Putamen (tissue), 1 donor: ENCODE measurements at places on chromosomes 5 and 9.

- DNase-seq: no peak
These were observed 1013.1 kb downstream of the NR2F1-AS1 start for GRCh38 chr5:92567831-92568450.

DNA sequence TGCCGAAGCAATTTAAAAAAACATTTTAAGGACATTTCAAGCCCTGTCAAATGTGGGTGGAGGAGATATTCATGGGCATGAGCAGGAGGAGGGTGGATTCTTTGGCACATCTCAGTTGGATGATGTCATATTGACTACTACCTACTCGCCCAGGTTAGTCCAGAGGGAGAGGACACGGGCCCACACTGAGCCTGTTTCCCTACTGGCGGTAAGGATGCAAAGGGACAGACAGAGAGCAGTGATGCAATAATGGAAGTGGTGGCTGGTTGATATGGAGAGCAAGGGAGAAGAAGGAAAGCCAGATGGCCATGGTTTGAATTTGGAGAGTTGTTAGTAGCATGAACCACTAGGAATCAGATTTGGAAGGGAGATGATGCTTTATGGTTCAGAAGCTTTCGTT is 34.1 kb upstream of the PDE8B start:
- DNase-seq: no peak

- no peak for DNase-seq
These were observed 282.6 kb upstream of the SMC2 start for GRCh38 chr9:103811462-103811861.

GRCh38 chr9:33868440-33868973 is 51.5 kb downstream of the UBE2R2 start:
- no peak for DNase-seq

GRCh38 chr5:146007270-146007669 is 70.9 kb downstream of the SH3RF2 start:
- DNase-seq: no peak

GRCh38 chr9:81717747-81718077 is 28.4 kb upstream of the TLE1 start:
- DNase-seq: no peak
